ENCODE measurements at places on chromosomes 12 and 14. TPM values are rescaled to one million over a fixed set of nuclear protein-coding genes. Genes with fewer than 3 reads are reported as not detected.
A peak's percentile ranks its signal among the peaks of the same experiment; 100 is the strongest.

GRCh38 chr14:95730126-95730525, 16.2 kb upstream of the TCL1A start:
- DNase-seq = no peak

DNA sequence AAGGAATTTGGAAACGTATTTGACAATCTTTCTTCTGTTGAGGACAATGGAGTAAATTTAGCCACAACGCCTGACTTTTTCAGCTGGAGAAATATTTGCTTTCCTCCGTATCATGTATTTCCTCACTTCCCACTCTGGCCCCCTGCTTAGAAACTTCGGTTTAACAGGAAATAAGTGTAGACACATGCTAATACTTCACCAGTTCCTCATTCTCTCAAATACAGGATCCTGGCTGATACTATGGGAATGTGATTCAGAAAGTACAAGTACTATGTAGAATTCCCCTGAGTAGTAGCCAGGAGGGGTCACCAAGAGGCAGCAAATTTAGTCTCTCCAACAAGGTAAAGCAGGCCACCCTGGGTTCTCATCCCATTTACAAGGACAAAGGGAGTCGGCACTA, 58.0 kb downstream of the FAR2 start:
- no peak for DNase-seq

- no peak for DNase-seq
Measured at GRCh38 chr14:61813096-61813606, 50.9 kb downstream of the SNAPC1 start.

DNA sequence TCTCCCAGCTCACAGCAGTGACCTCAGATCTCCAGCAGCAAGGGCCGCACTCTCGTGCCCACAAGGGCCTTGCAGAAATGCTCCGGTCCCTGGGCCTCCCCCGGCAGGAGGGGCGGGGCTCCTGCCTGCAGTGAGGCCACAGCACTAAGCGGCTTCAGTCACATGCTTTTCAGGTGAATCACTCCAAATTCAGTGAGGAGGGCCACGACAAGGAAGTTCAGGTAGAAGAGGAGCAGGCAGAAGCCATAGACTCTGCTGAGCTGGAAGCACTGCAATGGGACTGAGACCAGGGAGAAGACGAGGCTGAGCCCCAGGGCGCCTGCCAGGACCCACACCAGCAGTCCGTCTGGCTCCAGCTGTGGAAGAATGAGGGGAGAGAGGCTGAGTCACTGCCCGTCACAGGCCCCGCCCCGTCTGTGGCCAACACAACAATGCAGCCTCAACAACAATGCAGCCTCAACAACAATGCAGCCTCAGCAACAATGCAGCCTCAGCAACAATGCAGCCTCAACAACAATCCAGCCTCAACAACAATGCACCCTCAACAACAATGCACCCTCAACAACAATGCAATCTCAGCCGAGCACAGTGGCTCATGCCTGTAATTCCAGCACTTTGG, 35.2 kb downstream of the SLC8B1 start:
- DNase-seq = peak; percentile 53

DNA sequence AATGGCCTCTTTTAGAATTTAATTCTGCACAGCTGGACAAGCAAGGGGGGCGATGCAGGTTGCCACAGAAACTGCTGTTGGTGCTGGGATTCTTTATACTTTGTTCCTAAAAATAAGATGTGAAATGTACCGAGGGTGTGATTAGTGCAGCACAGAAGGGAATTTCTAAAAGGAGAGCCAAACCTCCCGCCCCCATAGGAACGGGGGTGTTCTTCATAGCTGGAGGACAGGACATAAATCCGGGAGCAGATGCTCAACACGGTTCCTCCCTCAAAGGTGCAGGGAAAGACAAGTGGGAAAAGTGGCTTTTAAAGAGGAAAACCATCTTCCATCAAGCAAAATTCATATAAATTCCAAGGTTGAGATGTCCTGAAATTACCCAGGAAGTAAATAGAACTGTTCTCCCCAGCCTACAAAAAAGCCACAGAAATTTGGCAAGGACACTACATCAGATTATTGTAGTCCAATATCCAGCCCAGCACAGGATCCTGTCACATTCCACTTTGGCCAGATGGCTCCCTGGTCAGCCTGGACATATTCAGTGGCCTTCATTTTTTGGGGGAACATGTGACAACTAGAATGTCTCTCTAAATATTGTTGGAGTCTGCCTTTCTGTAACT, 51.4 kb upstream of the TMX1 start:
- DNase-seq = no peak

DNA sequence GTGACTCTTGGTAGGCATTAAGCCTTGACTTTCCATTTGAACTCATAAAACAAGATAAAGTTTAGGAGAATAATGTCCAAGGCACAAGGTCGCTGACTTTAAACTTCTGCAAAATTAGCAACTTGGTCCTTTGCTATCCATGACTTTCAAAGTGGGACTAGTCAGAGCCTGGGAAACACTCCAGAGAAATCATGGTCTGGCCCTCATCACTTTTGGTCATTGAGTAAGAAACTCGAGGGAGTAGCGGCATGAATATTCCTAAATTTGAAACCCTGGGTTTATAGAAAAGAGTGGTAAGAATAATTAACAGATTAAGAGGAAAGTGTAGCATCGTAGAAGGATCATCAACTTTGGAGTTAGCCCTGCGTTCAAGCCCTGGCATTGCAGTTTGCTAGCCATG, 16.9 kb upstream of the APPL2 start:
- no peak for DNase-seq

DNA sequence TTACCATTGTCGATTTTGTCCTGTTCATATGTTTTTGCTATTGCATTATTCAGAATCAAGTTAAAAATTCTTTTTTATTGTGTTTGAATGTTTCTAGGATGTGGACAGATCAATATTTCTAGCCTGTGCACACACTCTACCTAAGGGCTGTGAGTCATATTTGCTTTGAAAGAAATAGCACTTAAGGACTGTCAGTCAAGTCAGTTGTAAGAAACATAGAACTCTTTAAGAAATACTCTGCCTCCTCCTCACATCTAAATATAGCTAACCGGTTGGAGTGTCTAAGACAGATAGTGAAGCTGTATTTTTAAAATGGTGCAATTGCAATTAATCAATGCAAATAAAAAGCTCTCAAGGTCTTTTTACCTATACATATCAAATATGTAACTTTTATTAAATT, 17.9 kb upstream of the MGST1 start:
- DNase-seq = no peak

GRCh38 chr12:20367583-20368113, 689 bp upstream of the PDE3A start:
- DNase-seq = no peak

GRCh38 chr14:49679271-49679670, 8.7 kb downstream of the POLE2 start:
- DNase-seq = no peak

DNA sequence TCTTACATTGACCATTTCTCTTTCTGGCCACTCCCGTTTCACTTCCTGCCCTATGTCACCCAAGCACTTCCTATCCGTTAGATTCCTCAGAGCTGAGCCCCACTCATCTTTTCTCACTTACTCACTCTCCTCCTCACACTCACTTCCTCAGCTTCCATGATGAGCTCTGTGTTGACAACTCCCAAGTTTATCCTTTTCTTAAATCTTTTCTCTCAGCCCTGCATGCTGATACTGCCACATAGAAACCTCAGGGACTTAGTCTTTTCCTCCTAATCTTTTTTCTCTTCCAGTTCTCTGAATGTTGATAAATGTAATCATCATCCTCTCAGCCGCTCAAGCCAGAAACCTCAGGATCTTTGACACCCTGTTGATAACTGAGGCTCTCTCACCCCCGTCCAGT, 99.6 kb downstream of the ANO6 start:
- DNase-seq = no peak

- DNase-seq = no peak
Measured at GRCh38 chr14:96125536-96125935, 79.1 kb upstream of the BDKRB2 start.

- DNase-seq = no peak
Measured at GRCh38 chr12:51592034-51592705, 1.1 kb downstream of the SCN8A start.

- no peak for DNase-seq
Measured at GRCh38 chr14:99331811-99332210, 59.8 kb upstream of the BCL11B start.

- DNase-seq = peak; percentile 75
Measured at GRCh38 chr14:81400202-81400678, at the start of gene STON2. STON2 (minus strand) TSS chr14:81400324; CDS start chr14:81398382, 1,942 bp downstream.

DNA sequence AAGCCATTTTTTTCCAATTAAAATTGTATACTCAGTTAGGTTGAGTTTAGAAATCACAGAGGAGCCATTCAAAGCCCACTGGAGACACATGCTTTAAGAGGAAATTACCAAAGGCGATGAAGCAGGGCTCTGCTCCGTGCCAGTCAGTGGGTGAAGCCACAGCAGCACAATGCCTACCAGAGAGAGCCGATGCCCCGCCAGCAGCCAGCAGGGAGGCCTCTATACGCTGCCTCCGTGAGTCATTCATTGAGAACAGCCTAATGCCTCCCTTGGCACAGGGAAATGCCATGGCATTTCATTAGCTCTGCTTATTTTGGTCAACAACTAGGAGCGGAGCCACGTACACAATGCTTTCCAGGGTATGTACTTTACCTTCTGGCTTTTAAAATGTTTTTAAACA, 197.8 kb upstream of the FRMD6 start:
- no peak for DNase-seq

DNA sequence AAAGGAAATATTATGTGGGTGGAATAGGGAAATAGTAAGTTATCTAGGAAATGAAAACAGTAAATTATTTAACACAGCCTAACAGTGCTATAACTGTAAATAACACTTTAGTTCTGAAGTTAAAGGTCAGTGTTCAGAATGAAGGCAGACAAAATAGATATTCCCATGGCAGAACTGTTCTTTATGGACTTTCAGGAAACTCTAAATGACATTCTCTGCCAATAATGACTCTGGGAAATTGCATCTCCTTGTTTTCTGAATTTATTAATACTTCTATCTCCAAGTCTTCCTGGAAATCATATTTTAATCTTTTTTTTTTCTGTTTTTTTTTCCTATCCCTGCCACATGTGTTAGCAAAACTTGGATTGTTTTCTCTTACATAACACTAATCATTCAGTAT, 101.4 kb downstream of the PDE3A start:
- no peak for DNase-seq

DNA sequence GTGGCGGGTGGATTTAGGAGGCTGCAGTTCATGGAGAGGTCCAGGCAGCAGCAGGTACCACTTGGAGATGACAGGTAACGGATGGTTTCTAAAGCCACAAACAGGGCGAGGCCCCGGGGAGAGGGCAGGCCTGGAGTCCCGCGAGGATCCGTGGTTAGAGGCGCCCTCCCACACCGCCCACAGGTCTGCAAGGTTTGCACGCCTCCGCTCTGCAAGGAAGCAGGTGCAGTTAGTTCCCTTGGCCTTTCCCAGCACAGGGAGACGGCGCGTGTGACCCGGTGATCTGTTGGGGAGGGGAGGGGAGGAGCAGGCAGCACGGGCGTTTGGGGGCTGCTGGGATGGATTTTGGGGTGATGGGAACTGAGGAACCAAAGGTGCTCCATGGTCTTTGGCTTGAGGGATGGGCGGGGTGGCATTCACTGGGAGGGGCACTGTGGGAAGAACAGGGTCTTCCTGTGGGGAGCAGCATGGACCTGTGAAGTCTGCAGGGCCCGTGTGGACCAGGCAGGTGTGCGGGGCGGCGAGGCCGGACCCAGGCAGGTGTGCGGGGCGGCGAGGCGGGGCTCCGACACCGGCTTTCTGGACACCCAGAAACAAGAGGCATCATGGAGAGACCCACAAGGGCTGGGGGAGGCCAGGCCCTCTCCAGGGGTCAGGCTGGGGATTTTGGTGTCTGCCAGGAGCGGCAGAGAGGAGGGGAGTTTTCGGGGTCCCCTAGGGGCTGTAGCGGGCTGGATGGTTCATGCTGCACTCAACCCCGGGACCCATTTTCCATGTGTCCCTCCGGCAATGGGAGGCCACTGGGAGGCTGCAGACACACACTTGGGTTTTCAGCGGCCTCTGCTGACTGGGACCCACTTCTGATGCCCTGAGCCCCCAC, 29.1 kb downstream of the NOC4L start:
- DNase-seq = peak; percentile 37

DNA sequence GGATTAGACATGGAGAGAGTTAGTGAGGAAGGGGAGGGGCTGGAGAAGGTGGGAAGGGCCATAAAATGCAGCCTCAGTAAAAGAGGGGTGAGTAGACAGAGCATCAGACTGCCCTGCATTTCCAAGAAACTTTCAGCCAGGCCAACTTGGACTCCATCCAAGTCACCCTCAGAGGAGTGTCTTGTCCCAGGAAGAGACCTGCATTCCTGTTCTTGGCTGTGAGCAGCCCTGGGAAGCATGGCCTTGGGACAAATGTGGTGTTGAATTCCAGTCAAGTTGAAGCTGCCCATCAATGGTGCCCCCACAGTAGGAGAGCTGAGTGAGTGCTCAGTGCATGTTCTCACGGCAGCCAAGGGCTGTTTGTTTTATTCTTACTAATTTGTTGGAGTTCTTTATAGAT, 35.0 kb upstream of the TUNAR start:
- DNase-seq = no peak

- no peak for DNase-seq
Measured at GRCh38 chr12:113194971-113195391, 9.5 kb downstream of the RITA1 start.

GRCh38 chr12:52461693-52462092, 9.7 kb upstream of the KRT6B start:
- DNase-seq = no peak

DNA sequence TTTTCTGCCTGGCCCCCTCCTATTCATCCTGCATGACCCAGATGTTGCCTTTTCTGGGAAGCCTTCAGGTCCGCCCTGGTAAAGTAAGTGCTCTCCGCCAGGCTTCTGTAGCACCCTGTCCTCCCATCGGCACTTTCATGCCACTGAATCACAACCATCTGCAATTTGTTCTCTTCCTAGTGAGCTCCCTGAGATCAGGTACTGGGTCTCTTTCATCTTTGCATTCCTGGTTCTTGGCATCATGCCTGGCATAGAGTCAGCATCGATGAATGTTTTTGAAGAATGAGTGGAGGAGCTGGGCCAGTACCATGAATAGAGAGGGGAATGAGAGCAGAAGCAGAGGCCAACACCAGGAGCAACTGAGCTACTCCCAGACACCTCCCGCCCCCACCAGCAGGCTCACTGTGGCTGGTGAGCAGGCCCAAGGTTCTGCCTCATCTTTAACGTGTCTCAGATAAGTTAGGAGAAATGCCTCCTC, 13.1 kb downstream of the ZDHHC22 start:
- no peak for DNase-seq

CD69 gene
- total RNA-seq = 2.4 TPM

IL22 gene
- total RNA-seq = not detected

AQP2 gene
- not detected for total RNA-seq

APOF gene
- total RNA-seq = not detected

CLEC6A gene
- total RNA-seq = not detected

MIP gene
- not detected for total RNA-seq

DLK1 gene
- total RNA-seq = not detected

RPL10L gene
- total RNA-seq = 6.0 TPM

ANKS1B gene
- 22.2 TPM for total RNA-seq

CLEC14A gene
- total RNA-seq = 10.5 TPM

OTOGL gene
- total RNA-seq = 0.10 TPM

SLC6A12 gene
- 1.3 TPM for total RNA-seq

IL31 gene
- total RNA-seq = not detected

ARID4A gene
- 26.3 TPM for total RNA-seq

NRIP2 gene
- total RNA-seq = 0.64 TPM

LIN52 gene
- 7.4 TPM for total RNA-seq

CCND2 gene
- total RNA-seq = 105 TPM

DBX2 gene
- not detected for total RNA-seq

All from mucosa of descending colon (tissue), 3 donors.